Ascending aorta (tissue), 2 donors: ENCODE measurements at places on chromosomes 16 and 17.

- H3K27ac ChIP-seq: no peak overlapping the region
- no peak overlapping the region for H3K4me3 ChIP-seq
- H3K4me1 ChIP-seq: no peaks in the 10 kb centered on the region
- DNase-seq: no peak
Observed at GRCh38 chr16:10188236-10188635, 6.0 kb upstream of the GRIN2A start.

DNA sequence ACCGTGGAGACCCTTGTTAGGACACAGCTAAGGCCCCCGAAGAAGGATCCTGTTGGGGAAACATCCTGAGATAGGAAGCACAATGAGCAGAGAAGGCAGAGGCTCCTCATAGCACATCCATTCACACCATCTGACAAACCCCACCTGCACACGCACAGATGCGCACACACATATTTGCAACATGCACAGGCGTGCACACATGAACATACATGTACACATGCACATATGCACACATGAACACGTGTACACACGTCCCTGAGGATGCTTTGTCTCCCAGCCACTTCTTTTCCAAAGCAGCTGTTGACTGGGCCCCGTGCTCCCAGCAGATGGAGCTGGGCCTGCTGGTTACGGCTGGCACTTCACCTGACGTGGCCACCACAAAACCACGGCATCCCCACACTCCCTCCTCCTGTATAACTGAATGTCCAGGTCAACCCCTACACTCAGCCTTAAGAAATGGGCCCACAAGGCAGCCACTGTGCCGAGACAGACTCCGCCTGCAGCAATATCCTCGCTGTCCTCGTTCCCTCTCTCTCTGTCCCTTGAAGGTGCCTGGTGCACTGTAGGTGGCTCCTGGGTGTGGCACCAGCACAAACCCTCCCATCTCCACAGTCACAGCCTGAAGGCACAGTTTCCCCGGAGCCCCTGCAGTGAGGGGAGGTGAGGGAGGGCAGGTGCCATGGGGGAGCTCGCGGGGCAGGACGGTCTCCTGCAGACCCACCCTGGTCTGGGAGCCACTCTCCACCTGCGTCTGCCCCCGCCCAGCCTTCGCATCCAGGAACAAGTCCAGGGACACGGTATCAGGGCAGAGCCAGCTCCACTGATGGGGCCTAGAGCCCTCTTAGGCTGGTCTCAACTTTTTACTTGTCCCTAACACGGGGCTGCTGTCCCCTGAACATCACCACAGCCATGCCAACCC is 183.0 kb downstream of the RBFOX3 start:
- no peak overlapping the region for H3K27ac ChIP-seq
- no peaks in the 10 kb centered on the region for H3K36me3 ChIP-seq
- no peak for DNase-seq
- no peaks in the 10 kb centered on the region for H3K27me3 ChIP-seq
- H3K4me1 ChIP-seq: no peaks in the 10 kb centered on the region

DNA sequence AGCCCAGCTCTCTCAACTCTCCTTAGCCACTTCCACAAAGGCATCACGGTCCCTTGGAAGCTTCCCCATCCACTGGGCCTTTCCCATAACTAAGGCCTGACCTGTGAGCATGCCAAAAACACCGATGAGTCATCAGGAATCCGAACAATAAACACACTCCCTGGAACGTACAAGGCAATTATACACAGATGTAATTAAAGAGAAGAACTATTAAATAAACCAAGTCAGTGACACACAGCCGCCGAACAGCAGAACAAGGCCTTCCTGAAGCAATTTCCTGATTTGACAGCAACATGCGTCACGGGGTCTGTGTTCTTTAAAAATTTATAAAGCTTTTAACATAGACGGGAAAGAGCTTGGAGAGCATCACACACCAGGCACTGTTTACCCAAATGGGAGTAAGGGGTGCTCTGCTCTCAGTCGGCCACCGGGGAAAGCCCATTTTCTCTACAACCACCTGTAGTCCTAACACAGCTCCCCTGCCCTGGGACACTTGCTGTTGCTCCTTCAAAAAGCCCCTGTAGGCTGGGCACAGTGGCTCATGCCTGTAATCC is 29.4 kb downstream of the COG7 start:
- peak overlapping the region; percentile 85 for H3K27ac ChIP-seq
- H3K27me3 ChIP-seq: no peaks in the 10 kb centered on the region
- no peak overlapping the region for H3K4me3 ChIP-seq
- peaks cover 16% of the 10 kb centered on the region for H3K4me1 ChIP-seq
- no peaks in the 10 kb centered on the region for H3K36me3 ChIP-seq
- DNase-seq: peak; percentile 92

GRCh38 chr17:18259621-18260331 is 686 bp upstream of the MIEF2 start:
- H3K36me3 ChIP-seq: peaks cover 40% of the 10 kb centered on the region
- DNase-seq: no peak

DNA sequence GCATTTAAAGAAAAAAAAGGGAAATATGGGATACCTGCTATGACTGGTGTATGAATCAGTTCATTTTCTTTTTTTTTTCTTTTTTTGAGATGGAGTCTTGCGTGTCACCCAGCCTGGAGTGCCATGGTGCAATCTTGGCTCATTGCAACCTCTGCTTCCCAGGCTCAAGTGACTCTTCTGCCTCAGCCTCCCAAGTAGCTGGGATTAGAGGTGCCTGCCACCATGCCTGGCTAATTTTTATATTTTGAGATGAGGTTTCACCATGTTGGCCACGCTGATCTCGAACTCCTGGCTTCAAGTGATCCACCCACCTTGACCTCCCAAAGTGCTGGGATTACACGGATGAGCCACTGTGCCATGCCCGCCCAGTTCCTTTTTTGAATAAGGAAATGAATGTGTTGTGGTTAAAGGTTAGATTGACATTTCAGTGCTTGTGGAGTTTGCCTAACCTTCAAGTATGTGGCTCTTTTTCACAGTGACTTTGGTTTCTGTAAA is 7.7 kb downstream of the HAPSTR1 start:
- H3K36me3 ChIP-seq: peaks cover 29% of the 10 kb centered on the region
- H3K4me1 ChIP-seq: peaks cover 35% of the 10 kb centered on the region
- no peaks in the 10 kb centered on the region for H3K27me3 ChIP-seq
